Cardiac septum (tissue), 1 donor: ENCODE measurements at places on chromosomes 4 and X. TPM values are rescaled to one million over a fixed set of nuclear protein-coding genes. Genes with fewer than 3 reads are reported as not detected.

Gene HMX1
- not detected for total RNA-seq

Gene GAGE12E
- not detected for total RNA-seq

Gene FTSJ1
- 18.8 TPM for total RNA-seq

DNA sequence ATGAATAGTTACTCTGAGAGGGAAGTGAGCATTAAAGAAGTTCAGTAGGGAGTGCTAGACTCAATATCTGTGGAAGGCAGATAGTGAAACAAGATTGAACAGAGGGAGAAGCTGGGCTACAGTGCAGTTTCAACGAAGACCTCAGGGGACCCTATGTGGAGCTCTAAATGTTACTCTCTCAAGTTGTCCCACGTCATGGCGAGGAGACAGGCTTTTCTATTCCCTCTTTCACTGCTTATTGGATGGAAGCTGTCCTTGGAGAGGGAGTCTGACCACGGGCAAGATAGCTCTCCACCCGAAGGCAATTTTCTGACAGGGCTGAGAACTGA lies 42.3 kb upstream of the CCSER1 start:
- DNase-seq, result no peak

DNA sequence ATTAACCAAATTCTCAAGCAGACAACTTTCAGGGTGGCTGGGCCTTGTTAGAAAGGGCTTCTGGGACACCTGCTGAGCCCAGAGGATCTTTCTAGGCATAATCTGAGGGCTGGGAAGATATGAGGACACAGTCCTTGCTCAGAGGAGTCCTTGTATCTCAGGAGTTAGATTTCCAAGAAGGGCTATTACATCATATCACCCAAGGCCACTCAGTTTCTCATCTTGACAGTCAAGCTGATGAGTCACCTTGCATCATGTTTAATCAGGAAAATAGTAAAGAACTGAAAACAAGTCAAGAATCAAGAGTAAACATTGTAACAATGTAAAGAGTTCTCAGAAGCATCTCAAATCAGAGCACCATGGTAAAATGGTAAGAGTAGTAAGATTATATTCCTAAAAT lies 4.0 kb downstream of the PCYT1B start:
- DNase-seq, result no peak

DNA sequence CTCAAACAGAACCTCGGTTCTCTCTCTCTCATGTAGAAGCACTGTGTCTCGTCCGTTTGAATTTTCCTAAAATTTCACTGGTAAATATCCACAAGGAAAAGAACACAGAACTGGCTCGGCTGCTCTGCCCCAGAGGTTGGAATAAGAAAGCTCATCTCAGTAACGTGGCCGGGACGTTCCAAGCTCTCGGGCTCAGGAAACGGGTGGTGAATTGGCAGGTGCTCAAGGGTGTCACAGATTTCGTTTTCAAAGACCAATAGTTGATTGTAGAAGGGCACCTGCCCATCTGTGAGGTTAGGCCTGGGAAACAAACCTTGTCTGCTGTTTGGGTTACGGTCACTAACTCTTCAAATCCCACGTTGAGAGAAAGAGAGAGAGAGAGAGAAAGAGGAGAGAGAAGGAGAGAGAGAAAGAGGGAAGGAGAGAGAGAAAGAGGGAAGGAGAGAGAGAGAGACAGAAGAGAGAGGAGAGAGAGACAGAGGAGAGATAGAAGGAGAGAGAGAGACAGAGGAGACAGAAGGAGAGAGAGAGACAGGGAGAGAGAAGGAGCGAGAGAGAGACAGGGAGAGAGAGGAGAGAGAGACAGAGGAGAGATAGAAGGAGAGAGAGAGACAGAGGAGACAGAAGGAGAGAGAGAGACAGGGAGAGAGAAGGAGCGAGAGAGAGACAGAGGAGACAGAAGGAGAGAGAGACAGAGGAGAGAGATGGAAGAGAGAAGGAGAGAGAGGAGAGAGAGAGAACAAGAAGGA lies 106.6 kb downstream of the CRLF2 start:
- DNase-seq, result no peak

DNA sequence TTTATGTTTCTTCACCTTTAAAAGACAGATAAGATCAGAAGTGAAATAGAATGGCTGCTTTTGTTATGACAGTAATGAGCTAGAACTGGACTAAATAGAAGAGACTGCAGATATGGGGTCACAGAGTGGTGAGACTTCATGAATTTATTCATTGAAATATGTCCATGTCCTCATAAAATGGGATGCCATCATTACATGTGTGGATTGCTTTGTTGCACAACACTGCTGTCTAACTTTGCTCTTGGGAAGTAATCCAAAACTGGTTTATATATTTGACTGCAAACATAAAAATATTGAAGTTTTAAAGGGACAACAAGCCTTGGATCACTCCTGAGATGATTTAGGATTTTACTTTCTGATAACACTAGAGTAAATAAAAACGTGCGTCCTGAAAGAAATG lies 209.2 kb upstream of the FAT4 start:
- DNase-seq, result no peak

GRCh38 chr4:26296021-26296420 lies 24.8 kb upstream of the RBPJ start:
- no peak for DNase-seq

GRCh38 chr4:162408309-162408708 lies 244.5 kb upstream of the FSTL5 start:
- DNase-seq, result no peak
